ENCODE measurements at places on chromosomes 3 and 15.

DNA sequence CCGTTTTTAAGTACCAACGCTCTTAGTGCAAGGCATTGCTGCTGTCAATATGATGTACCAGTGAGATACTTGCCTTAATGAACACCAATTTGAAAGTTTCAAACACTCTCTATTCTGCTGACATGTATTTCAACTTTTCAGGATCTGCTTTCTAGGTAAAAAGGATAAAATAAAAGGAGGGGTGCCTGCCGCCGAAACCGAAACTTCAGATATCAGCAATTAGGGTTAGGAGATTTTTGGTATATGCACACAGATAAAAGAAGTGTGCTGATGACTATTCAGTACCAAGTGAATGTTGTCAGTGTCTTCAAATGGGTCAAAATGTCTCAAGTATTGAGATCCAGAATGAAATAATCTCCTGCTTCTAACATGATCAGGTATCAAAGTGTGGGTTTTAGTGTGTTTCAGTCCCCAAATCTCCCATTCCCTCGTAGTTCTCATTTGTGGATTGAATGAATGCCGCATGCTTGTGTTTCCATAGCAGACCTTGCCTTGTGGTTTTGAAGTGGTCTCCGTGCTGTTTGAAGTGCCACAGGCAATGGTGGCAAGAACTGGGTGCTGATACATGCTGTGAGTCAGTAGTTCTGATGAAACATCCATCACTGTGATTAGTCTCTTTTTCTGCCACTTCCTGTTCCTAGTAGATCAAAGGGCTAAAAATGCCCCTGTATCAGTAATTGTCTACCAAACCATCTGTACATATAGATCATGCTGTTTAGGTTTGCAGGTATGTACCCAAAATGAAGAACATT lies 22.5 kb downstream of the CHST14 start:
- DNase-seq = no peak

- no peak for DNase-seq
Observed at GRCh38 chr3:72549761-72550581, 298.3 kb downstream of the SHQ1 start.

- peak; percentile 88 for DNase-seq
Observed at GRCh38 chr3:73624821-73625665, at the start of gene PDZRN3. Gene PDZRN3, minus strand, starts transcription at chr3:73624941.

DNA sequence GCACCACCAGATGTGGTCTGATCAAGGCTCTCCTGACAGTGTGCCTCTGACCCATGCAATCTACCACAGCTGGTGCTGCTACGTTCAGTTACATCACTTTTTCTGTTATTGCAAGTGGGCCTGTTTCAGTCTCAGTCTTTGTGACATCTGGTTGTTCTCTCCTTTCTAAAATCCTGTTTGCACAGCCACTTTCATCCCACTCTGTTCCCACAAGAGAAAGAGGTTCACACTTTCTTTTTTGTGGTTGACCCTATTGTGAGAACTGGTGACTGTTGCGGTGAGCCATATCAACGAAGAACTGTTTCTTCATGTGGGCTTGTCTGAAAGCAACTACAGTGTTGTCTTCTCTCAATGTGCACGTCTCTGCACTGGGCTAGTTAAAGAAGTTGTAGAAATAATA lies 342.8 kb upstream of the ARPP21 start:
- no peak for DNase-seq

DNA sequence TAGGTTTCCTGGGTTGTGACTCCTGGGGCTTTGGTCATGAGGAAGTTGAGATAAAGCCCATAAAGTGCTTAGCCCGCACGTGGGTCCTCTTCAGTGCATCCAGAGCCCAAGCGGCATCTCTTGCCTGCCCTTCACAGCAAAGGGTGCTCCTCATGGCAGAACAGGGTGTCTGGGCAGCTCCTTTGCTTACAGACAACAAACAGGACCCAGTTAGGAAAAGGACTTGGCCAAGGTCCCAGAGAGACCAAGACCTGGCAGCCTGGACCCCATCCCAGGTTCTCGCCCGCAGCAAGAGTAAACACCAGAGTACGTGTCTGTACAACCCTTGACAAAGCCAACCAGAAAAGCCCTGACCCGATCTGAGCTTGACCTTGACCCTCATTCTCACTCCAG lies 27.0 kb downstream of the ALS2CL start:
- no peak for DNase-seq

GRCh38 chr15:67144609-67145311 lies 79.4 kb downstream of the SMAD3 start:
- peak; percentile 39 for DNase-seq

- DNase-seq = no peak
Observed at GRCh38 chr3:37730383-37730782, 131.3 kb upstream of the CTDSPL start.

DNA sequence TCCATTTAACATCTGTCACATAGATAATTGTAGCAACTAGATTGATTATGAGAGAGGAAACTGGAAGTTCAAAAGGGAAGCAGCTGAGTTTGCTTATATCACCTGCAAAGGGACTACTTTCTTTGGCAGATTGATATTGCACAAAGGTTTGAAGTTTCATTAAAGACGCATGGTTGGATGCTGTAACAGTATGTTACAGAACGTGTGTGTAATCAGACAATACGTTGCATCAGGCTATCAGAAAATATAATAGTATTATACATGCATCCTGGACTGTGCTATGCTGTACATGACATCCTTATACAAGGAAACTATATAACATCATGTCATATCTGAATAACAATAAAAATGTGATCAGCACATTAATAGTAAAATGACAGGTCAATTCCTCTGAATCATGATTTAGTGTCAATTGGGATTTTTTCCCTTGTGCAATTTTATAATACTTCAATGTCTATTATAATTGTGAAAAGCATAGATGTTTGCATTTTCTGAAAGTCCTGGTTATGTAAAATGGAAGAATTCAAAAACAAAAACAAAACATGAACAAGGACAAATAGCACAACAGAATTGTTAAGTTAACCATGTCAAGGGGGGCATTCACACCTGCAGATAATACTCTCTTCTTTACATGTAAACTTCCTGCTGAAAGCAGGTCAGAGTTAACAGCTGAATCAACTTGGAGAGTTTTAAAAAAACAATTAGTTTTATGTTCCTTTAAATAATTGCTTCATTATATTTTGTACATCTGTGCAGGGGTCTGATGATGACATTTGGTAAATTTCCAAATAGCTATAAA lies 283.2 kb upstream of the KCNH8 start:
- DNase-seq = no peak

DNA sequence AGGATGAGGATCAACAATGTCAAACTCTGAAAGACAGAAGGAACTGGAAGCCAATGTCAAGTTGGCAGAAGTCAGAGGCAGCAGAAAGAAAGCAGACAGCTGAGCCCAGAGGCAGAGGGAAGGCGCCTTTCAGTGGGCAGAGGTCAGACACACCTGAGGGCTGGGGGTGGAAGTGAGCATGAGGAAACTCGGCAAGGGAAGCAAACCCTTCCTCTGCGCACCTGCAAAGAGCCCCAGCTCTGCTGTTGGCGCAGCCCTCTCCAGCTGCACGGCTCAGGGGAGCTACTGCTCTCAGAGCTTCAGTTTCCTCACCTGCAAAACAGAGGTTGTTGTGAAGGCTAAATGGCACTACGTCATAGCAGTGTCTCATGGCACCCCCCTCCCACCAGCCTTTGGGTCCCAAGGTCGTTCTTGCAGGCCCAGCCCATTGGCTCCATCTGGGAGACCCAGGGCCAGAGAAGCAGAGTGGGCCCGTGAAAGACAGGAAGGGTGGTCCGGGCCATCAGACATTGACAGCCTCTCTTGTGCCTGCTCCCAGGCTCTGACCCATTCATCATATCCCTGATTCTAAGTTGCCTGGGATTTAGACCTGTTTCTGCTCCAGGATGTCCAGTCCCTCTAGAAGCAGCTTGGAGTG lies 53.3 kb upstream of the SLC6A11 start:
- DNase-seq = no peak

- DNase-seq = no peak
Observed at GRCh38 chr3:147385059-147386012, 21.0 kb downstream of the ZIC4 start.

GRCh38 chr3:187130346-187131066 lies 8.8 kb downstream of the RPL39L start:
- DNase-seq = no peak

GRCh38 chr15:25742041-25742730 lies 120.9 kb downstream of the ATP10A start:
- no peak for DNase-seq

DNA sequence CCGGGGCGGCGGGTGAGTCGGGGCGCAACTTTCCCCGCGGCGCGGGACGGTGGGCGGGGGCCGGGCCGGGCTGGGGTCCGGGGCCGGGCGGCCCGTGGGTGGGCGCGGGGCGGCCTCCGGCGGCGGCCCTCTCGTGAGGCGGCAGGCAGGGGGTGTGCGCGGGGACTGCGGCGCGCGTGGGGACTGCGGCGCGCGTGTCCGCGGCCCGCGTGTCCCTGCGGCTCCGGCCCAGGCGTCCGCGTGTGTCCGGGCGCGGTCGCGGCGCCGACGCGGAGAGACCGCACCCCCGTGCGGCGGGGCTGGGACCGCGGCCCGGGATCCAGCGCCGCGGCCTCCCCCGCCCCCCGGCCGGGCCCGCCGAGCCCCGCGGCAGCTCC lies 349 bp downstream of the PLXNA1 start:
- DNase-seq = no peak

GRCh38 chr3:81472600-81473362 lies 288.7 kb downstream of the GBE1 start:
- DNase-seq = no peak

DNA sequence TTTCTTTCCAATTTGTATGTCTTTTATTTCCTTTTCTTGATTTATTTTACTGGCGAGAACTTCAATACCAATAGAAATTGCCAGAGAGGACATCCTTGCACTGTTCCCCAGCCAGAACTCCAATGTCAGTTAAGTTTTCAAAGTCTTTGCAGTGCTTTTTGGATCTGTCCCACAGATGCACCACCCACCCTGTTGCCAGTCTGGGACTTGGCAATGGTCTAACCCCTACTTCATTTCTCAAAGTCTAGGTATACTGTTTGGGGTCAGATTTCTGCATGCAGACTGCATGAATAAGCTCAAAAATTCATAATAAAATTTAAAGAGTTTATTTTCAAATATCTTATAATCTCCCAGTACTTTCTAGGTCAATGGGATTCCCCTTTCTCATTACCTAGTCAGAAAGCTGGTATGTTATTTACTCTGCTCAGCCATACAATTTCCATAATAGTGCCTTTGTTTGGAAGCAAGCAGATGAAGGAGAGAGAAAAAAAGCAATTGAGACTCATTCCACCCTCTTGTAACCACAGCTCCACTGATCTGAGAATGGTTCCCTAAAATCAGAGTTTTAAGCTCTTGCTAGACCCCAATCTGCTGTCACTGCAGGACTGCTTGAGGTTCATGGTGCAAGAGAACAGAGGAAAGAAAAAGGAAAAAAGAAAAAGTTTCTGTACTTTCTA lies 125.9 kb upstream of the PLXND1 start:
- DNase-seq = no peak

- peak; percentile 88 for DNase-seq
Observed at GRCh38 chr15:74548241-74548640, 7.2 kb downstream of the ARID3B start.

DNA sequence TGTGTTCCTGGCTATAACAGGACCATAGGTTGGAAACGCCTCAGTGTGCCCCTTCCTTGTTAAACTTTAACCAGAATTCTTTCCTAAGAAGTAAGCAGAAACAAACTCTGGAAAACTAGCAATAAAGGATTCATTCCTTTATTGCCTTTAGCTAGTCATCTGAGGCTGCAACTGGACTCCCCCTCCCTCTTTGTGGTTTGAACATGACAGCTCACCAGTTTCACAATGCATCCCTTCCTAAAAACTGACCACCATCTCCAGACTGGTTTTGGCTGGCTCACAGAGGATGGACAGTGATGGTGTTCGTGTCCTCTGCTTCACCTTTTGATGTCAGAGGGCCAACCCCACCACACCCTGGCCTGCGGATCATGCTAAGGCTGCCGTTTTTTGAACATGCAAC lies 27.9 kb upstream of the TGFBR2 start:
- DNase-seq = no peak

- peak; percentile 35 for DNase-seq
Observed at GRCh38 chr3:8237893-8238292, 263.7 kb upstream of the LMCD1 start.

- no peak for DNase-seq
Observed at GRCh38 chr3:40511031-40511718, 5.3 kb downstream of the ZNF620 start.

DNA sequence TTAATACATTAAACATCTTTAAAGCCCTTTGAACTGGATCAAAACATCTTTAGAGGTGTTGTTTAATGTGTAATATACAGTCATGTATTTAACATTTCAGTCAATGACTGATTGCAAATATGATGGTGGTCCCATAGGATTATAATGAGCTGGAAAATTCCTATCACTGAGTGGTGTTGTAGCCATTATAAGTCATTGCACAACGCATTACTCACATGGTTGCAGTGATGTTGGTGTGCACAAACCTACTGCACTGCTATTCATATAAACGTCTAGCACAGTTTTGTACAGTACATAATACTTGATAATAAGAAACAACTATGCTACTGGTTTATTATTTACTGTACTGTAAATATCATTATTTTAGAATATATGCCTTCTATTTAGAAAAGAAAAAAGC lies 75.6 kb downstream of the DTWD1 start:
- peak; percentile 36 for DNase-seq

DNA sequence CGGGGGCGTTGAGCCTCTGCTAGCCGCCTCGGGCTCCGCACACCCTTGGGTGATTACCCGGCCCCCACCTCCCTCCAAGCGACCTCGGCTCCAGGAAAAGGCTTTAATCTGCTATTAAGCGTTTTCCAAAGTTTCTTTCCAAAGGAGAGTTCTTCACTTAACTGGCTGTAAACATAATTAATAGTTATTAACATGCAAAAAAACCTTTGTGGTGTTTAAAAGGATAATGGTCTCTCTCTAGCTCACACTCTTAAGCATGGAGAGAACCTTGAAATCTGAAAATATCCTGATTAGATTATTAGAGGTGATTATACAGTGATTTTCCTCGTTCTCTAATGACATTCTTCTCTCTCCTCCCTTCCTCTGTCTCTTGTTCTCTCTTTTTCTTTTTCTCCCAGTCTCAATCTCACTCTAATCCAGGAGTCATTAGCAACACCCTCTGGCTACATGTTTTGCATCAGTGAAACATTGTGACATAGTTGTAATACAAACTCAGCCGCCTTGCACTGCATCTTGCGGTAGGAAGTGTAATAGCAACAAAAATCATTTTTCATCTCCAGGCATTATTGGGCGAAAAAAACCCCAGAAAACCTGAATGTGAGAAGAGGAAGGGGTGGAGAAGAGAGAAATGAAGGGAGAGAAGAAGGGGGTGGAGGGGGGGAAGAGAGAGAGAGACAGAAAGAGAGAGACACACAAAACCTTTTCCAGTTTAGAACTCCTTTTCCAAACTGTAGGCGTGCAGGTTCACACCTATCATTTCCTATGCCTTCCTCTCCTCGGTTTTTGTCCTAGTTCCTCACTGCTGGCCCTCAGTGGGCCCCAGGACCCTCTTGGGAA lies 24.4 kb downstream of the NR2F2 start:
- DNase-seq = peak; percentile 91

GRCh38 chr3:136787349-136787748 lies 31.6 kb upstream of the SLC35G2 start:
- peak; percentile 36 for DNase-seq

GRCh38 chr3:48966367-48966766 lies 23.7 kb upstream of the P4HTM start:
- no peak for DNase-seq

- DNase-seq = no peak
Observed at GRCh38 chr3:161049683-161050248, 55.4 kb downstream of the B3GALNT1 start.

All from lung (tissue), 17 donors.